ENCODE measurements at places on chromosomes 3 and 15.

DNA sequence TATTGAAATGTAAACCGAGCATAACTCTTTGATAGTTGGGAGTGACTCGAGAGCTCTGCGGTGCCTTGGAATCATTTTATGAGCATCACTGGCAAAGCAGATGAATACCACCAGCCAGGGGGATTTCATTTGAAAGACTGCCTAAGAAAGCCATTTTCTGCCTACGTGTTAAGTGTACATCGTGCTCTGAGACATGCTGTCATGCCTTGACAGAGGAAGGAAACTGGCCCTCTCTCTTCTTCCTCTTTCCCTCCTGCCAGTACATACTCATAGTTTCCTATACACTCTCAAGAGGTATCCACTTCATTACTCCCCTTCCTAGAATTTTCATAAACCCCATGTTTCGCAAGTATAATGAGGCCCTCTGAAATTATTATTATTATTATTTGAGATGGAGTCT, 8.8 kb downstream of the BCL2A1 start:
- DNase-seq, result no peak

GRCh38 chr3:185270956-185271332, 17.1 kb upstream of the EHHADH start:
- no peak for DNase-seq

- no peak for DNase-seq
Measured at GRCh38 chr3:42868841-42869240, 6.8 kb downstream of the CYP8B1 start.

DNA sequence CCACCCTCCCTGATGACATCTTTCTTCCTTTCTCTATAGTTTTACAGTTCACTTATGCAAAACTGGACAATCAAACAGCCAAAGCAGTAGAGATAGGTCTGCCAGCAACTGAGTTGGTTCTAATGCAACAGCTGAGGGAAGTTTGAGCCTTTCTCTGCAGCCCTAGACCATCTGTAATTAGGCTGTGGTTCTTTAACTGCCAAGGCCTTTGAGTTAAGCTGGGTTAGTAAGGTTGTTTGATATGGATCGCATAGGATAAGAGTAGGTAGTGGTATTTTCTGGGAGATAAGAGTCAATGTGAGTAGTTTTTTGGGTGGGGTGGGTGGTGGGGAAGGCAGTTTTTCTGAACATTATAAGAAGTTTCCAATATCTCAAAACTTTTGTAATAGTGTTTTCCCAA, 3.0 kb downstream of the RPL39L start:
- peak; percentile 60 for DNase-seq

- DNase-seq, result peak; percentile 6
Measured at GRCh38 chr3:144344925-144345548, 373.4 kb downstream of the DIPK2A start.

- DNase-seq, result no peak
Measured at GRCh38 chr3:72606005-72606800, 242.0 kb downstream of the SHQ1 start.

GRCh38 chr15:100764778-100765466, 114.7 kb upstream of the ALDH1A3 start:
- DNase-seq, result no peak

GRCh38 chr3:12859840-12860239, 18.5 kb upstream of the RPL32 start:
- no peak for DNase-seq

- peak; percentile 70 for DNase-seq
Measured at GRCh38 chr3:50192689-50193141, 1.3 kb downstream of the GNAT1 start.

DNA sequence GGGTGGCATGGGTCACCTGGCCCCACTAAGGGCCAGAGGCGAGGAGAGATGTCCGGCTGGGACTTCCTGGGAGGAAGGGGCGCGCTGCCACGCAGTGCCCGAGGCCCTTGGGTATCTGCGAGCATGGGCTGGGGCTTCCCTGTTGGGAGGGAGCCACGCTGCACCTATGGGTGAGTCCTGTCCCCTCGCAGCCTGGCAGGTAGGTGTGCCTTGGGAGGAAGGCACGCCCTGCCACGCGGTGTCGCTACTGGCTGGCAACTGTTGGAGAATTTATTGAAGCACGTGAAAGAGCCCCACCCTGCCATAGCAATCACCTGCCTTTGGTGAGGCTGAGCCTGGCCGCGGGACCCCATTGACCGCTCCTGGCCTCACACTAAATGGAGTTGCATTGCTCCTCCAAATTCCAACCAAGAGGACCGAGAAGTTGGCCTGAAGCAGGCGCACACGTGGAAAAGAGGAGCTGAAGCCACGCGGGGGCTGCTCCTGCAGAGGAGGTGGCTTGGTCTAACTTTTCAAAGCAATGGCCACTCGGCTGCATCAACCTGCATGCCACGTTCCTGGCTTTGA, 134.2 kb downstream of the TJP1 start:
- no peak for DNase-seq

- no peak for DNase-seq
Measured at GRCh38 chr3:17759901-17760300, 17.5 kb upstream of the TBC1D5 start.

GRCh38 chr3:60645801-60646200, 605.5 kb downstream of the FHIT start:
- no peak for DNase-seq

- no peak for DNase-seq
Measured at GRCh38 chr3:12829886-12830784, 11.2 kb downstream of the RPL32 start.

DNA sequence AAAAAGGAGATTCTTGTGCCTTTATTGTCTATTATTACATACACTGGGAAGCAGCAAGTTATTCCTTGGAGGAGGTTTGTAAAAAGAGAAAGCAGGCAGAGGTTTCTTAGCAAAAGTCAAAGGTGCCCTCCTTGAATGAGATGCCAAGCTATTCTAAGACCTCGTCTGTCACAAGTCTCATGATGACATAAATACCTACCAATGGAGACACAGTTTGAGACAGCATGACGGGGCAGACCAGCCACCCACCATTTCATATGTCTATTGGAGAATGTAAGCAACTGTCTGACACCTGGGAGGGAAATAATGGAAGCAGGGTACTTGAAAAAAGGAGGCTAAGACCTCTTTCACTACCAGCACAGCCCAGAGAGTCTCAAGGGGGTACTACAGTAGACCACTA, 2.2 kb downstream of the RGMA start:
- no peak for DNase-seq

- peak; percentile 60 for DNase-seq
Measured at GRCh38 chr3:63976872-63977200, 46.5 kb downstream of the PSMD6 start.

GRCh38 chr3:158420654-158421396, 150.2 kb upstream of the MLF1 start:
- no peak for DNase-seq

DNA sequence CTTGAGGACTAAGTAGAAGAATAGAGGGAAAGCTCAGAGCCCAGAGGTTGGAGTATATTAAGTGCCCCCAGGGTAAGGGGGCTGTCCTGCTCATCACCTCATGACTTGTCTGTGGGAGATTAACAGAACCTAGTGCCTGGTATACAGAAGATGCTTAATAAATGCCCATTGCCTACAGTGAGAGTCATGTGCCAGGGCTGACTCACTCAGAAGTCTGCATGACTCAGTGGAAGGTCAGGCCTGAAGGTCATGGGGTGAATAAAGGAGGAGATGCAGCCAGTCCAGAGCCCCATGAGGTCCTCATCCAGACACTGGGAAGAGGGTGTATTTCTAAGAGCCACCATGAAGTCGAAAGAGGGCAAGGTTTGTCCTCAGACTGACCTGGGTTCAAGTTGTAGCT, 62.5 kb upstream of the TLE3 start:
- no peak for DNase-seq

GRCh38 chr3:157590273-157590672, 87.1 kb upstream of the VEPH1 start:
- no peak for DNase-seq

GRCh38 chr3:4850928-4851265, 128.3 kb upstream of the BHLHE40 start:
- no peak for DNase-seq
